Hematopoietic multipotent progenitor cell treated with erythropoietin and hydrocortisone succinate and interleukin-3 and kit ligand, for 17 days (in vitro differentiated cells): ENCODE measurements at places on chromosomes 3 and 15.

GRCh38 chr15:57692709-57693108, 13.8 kb upstream of the POLR2M start:
- DNase-seq, result no peak

DNA sequence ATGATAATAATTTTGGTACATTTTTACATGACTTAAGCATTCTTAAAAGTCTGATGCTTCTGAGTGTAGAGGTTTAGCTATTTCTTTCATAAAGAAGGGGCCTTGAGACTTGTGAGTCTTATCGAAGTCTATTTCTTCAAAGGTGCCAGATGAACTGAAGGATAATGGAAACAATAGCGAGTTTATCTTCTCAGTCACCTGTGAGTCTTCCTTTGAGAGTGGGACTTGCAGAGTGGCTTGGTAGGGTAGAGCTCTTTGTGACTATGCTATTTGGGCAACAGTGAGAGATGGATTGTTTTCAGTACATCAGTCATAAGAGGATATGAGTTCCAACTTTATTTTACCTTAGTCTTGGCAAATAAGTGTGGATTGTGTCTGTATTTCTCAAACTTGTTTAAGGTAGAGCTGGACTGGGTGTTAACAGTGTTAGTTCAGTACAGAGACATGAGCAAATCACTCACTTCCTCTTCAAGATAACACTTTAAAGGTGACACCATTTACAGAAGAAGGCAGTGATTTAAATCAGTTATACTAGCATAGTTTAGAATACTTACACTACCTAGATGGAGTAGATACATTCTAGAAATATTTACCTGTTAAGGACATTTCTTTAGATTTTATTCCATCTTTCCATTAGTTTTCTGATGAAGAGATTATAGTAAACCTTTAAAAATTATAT, 3.2 kb downstream of the AKAP13 start:
- DNase-seq, result no peak

- no peak for DNase-seq
Observed at GRCh38 chr3:192902549-192902948, 15.1 kb downstream of the MB21D2 start.

DNA sequence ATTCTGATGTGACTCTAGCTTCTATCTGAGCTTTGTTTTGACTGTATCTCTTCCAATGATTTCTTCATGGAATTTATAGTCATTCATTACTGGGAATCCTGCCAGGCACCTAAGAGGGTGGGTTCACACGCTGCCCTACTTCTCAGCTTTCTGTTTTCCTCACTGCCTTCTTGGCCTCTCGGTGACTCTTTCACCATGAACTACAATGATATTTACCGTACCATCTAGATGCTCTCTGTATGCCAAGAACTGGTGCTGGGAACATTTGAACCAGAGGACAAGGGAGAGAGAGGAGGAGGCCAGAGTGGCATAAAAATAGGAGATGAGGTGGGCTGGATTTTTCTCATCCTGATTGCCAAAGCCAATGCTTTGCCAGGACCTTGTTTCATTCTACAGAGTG, 280.0 kb upstream of the P2RY1 start:
- DNase-seq, result no peak

DNA sequence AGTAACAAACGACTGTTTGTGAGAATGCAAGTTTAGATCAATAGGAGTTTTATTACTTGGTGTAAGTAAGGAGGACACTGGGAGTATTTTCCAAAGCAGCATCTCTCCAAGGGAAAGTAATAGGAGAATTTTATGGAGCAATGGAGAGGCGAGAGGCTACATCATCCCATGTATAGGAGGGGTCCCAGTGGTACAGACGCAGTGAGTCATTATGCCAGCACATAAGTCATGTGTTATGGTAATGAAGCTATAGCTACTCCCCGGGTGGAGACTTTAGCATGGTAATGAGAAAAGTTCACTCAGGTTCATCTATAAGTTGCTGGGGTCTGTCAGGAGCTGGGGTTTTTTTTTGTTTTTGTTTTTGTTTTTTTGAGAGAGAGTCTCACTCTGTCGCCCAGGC, 29.5 kb upstream of the ZNF445 start:
- no peak for DNase-seq

GRCh38 chr3:197406266-197406665, 107.9 kb upstream of the DLG1 start:
- no peak for DNase-seq

DNA sequence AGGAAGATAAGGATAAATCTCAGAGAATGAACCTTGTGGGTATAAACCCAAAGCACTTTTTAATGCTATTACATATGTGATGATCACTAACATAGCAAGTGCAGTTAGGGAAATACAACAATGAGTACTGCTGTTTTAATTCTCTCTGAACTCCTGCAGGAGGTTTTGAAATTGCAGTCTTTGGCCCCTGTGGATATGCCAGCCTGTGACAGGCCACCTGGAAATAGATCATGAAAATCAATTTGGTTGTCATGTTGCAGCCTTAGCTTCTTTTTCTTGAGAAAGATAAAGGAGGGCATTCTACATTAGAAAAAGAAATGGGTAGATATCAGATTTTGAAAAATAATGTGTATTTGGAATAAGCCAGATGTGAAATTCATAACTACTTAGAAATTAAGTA, 103.6 kb downstream of the RSRC1 start:
- no peak for DNase-seq

DNA sequence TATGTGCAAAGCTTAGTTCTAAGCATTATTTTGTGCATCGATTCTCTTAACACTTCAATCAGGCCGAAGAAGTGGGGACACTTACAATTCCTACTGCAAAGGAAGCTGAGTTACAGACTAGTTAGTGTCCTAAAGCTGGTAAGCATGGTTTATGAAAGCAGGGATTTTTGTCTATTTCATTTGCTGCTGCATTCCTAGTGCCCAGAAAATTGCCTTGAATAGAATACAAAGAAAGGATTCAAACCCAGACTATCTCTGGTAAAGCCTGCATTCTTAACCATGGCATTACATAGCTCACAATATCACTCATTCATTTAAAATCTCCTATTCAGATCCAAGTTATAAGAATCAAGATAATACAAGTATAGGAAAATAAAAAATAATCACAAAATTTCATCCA, 24.4 kb upstream of the CPOX start:
- no peak for DNase-seq

GRCh38 chr3:188219147-188219546, 65.2 kb downstream of the LPP start:
- no peak for DNase-seq

GRCh38 chr15:50735156-50735555, 30.4 kb downstream of the SPPL2A start:
- DNase-seq, result no peak

DNA sequence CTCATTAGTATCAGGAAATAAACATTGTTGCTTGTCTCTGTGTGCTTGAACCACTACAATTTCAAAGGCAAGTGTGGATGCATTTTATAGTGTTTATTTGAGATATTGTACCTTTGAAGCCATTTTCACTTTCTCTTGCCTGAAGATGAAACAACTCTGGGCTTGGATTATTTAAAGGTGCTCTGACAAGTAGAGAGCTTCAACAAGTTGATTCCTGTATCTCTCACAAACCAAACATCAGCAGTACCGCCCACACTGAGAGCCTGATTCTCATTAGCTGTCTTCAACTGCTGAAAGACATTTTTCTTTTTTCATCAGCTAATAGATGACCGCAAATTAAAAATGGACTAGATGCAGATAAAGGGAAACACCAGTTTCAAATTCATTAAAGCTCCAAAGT, 806 bp upstream of the CERS3 start:
- DNase-seq, result no peak

DNA sequence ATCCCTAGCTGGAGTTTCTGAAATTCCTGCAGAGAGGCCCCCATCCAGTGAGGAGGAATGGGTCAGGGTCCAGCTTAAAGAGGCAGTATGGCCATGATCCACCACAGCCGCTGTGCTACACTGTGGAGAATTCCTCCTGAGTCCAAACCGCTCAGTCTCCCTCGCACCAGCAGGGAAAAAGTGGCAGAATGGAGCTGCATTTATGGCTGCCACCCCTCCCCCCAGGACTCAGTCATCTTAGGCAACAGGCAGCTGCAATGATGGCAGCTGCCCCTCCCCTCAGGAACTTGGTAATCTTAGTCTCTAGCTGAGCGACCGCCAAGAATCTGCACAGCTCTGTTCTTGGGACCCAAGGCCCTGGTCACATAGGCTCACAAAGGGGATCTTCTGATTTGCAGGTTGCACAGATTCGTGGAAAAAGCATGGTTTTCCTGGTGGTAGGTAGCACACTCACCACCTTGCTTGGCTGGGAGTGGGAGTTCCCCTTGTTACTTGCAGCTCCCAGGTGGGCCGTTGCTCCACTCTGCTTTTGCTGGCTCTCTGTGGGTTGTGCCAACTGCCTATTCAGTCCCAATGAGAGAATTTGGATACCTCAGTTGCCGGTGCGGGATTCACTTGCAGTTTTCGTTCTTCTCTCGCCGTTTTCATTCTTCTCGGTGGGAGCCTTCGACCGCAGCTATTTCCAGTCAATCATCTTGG, 204.1 kb downstream of the STXBP5L start:
- no peak for DNase-seq

DNA sequence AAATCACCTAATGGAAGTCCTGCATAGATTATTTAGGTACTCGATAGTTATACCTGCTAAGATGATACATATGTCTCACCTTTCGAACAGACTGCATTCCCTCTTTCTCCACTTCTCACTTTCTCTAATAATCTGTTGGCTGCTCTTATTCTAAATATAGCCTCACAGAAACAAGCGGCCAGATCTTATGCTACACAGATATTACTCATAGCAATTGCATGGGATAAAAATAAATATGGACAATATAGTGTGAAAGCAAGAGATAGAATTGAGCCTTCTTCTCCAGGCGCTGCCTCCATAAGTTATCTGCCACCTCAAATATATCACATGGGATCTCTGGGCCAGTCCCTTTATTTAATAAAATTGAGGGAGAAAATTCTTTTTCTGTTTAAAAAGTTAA, 29.5 kb upstream of the TGFBR2 start:
- no peak for DNase-seq
